ENCODE measurements at places on chromosomes 6 and 20.
A peak's percentile ranks its signal among the peaks of the same experiment; 100 is the strongest.

DNA sequence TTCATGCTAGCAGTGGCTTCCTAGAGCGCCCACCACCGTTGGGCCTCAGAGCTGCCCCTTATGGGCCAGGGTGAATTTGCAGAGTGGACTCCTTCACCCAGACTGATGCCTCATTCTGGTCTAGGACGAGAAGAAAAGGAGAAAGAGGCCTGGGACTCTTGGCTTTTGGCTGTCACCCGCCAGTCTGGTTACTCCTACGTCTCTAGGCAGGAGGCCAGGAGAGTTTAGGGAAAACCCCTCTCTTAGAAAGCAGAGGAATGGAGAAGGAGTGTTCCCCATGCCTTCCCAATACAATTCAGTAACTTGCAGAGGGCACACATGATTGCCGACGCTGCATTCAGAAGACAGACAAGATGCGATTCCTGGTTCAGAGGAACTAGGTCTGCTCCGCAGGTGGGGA, 70.1 kb downstream of the CDC5L start:
- DNase-seq = no peak

- peak; percentile 33 for DNase-seq
Measured at GRCh38 chr6:71288228-71289038, at the start of gene OGFRL1. Gene OGFRL1 (plus strand): TSS chr6:71288811. CDS start chr6:71288937, 126 bp downstream.

DNA sequence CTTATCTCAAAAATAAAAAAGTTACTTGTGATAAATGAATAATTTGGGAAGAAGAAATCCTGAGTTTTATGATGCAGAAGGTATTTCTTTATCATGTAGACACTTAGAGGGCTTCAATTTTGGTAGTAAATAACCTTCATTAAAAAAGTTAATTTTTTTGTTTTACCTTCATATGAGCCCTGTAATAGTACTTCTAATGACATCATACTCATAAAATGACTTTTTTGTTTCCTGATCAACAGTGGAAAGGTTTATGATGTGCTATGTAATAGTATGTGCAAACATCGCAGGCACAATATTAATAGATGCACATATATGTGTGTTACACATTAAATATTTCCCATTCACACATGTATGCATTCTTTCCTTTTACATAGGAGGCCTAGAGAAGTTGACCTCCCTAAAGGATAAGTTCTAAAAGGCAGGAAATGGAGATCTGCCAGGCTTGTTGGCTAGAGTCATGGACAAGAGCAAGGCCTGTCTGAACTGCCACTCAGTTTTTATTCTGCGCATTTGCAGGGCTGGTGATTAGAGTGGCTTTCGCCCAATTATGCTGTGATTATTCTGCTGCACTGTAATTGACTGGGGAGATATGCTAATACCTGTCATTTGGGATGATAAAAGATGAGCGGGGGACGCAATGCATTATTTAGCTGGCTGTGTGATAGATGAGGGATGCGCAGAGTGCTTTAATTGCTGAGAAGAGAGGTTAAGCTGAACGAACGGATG, 272.6 kb downstream of the TMEM242 start:
- no peak for DNase-seq

DNA sequence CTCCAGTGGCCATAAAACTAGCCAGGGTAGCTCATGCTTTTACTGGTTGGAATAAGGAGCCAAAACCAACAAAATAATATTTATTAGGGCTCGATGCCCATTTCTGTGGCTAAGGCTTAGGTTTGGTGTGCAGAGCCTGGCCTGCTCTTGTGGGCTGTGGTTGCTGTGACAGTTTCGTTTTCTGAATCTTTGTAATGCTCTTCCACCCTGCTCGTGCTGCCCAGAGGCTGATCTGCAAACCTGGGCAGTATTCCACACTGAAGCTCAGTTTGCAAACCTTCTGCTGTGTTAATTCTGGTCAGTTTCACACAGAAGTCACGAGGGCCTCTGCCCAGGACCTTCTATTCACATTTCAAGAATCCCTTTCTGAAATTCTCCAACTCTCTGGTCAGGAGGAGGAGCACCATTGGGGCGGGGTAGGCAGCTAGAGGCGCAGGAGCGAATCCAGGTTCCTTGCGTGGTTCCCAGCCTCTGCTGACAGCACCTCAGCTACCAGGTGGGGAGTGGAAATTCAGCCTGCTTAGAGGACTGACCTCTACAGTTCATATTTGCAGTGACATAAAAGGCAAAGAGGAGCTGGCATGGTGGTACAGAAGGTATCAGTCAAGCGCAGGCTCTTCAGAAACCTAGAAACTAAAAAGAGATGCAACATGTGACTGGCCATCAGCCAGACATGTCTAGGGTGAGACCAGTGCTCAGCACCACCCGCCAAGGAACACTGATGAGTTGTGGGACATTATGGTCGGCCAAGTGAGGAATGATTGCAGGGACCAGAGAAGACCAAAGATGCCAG, 14.3 kb upstream of the C20orf144 start:
- no peak for DNase-seq

DNA sequence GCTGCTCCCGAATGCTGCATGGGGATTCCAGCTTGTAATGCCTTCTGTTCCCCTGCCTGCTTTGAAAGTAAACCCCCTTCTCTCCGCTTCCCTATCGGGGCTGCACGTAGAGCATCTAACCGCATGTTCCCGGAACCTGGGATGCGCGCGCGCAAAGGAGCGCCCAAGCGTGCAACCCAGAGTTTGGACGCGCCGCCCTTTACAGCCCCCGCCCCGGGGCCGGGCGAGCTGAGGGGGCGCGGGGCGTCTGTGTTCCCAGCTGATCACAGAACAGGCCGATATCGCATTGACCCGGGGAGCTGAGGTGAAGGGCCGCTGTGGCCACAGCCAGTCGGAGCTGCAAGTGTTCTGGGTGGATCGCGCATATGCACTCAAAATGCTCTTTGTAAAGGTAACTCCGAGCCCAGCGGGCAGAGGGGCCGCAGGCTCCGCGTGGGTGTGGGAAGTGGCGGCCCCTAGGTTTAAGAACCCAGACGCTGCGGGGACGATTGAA, 1.4 kb downstream of the LAMP5 start:
- no peak for DNase-seq

GRCh38 chr20:41422953-41423352, 56.3 kb upstream of the EMILIN3 start:
- peak; percentile 19 for DNase-seq

GRCh38 chr6:41671376-41671775, 33.1 kb downstream of the MDFI start:
- no peak for DNase-seq

- no peak for DNase-seq
Measured at GRCh38 chr6:3820563-3820962, 28.6 kb upstream of the FAM50B start.

DNA sequence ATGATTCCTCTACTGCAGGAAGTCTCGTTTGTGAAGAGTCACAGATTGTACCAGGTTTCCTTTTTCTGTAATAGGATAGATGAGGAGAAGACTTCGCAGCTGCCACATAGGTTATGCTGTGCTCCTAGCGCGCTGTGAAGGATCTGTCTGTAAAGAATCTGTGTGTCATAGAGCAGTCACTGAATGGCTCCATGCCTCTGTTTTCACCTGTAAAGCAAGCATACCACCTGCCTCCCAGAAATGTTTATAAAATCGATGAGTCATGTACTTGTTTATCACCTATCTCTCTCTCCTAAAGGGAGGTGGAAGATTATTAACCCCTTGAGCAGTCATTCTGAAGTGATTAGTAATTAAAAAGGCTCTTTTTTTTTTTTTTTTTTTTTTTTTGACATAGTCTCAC, 86.6 kb downstream of the TFAP2B start:
- DNase-seq = no peak

DNA sequence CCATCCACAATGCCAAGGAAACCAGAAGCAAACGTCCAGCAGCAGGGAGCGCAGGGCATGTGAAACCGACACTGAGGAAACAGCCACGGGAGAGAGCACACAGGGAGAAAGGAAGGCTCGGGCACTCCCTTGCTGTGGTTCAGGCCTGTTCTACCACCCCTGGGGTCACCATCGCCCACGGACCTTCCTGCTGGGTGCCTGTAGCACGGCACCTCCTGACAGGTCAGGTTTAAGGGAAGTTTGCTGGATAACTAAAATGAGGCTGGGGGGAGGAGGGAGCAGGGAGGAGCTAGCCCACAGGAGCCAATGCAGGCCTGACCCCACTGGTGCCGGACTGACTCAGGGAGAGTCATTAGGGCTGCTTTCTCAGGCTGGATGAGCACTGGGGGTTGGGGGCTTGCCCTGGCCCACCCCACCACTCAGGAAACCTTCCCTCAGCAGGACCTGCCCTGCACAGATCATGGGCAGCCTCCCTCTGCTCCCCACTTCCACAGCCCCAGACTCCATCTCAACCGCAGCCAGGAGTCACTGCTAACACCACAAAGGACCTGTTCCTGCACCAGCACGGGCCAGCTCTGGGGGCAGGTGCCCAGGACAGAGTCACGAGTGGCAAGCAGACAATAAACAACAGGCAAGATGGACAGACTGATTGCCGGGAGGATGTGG, 2.3 kb downstream of the UCKL1 start:
- DNase-seq = no peak

DNA sequence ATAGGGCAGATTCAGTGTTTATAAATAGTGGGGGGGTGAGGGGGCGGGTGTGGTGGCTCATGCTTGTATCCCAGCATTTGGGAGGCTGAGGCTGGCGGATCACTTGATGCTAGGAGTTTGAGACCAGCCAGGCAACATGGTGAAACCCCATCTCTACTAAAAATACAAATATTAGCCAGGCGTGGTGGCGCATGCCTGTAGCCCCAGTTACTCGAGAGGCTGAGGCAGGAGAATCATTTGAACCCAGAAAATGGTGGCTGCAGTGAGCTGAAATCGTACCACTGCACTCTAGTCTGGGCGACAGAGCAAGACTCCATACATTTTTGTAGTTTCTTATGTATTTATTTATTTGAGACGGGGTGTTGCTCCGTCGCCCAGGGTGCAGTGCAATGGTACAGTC, 109.0 kb upstream of the ZNF217 start:
- no peak for DNase-seq

DNA sequence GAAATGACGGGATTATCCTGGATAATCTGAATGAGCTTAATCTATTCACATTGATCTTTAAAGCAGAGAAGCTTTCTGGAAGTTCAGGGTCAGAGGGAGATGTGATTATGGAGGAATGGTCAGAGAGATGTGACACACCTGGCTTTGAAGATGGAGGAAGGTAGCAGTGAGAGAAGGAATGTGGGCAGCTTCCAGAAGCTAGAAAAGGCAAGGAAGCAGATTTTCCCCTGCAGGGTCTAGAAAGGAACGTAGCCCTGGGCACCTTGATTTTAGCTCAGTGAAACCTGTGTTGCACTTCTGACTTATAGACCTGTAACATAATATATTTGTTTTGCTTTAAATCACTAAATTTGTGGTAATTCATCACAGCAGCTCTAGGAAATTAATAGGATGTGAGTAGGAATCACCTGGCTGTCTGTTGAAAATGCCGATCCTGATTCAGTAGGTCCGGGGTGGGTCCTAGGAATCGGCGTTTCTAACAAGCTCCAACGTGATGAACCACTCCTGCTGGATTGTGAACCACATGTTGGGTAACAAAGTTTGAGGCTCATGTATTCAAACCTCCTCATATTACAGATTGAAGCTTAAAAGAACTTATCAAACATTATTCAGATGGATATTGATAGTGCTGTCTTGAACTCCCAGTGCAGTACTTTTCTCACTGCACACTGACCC, 157.0 kb downstream of the GJA1 start:
- no peak for DNase-seq

DNA sequence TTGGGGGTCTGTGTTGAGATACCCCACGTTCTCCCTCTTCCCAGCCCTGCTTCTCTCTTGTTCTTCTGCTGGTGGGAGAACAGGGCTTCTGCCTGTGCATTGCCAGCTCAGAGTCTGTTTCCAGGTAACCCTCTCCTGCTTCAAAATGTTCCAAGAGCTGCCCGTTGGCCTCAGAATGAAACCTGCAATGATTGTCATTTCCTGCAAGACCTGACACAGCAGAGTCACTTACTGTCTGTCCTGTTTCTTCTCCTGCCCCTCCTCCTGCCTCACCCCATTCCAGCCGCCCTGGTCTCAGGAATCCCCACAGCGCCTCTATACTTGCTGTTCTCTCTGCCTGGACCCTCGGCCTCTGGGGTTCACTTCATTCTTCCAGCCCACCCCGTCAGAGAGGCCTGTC, 81.4 kb upstream of the ARID1B start:
- no peak for DNase-seq

DNA sequence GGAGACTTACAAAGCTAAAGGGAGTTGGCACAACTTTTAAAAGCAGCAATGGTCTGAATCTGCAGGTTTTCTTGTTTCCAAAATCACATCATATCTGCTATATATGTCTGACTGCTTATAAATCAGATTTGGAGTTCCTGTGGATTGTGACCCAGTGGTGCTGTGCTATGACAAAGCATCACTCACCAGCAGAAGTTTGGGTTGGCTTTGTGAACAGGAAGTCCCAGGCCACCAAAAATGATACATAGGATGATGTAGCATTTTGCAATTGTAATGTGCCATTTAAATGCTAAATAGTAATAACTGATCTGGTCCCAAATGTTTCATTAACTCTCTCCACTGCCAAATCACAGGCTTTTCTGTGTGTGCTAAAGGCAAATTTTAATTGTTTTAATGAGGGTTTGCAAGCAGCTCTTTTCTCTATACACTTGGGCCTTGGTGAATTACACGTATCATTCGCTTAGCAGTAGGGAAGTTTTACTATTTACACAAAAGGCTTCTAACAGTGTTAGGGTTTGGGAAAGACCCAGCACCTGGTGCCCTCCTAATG, 60.8 kb downstream of the SYNDIG1 start:
- DNase-seq = no peak

All from hematopoietic multipotent progenitor cell treated with erythropoietin and hydrocortisone succinate and interleukin-3 and kit ligand, for 17 days (in vitro differentiated cells).